ENCODE measurements at places on chromosomes 12 and 14. TPM values are rescaled to one million over a fixed set of nuclear protein-coding genes. Genes with fewer than 3 reads are reported as not detected.

GPR84 gene
- total RNA-seq = 0.65 TPM

FAM90A1 gene
- total RNA-seq = 0.47 TPM

MANSC4 gene
- total RNA-seq = not detected

MYL2 gene
- total RNA-seq = not detected

SLC35F4 gene
- not detected for total RNA-seq

PGF gene
- 3.0 TPM for total RNA-seq

ATF7 gene
- total RNA-seq = 61.2 TPM

P3H3 gene
- 7.0 TPM for total RNA-seq

GRCh38 chr14:32473464-32473855 is 144.4 kb downstream of the AKAP6 start:
- no peak for DNase-seq
- H3K4me3 ChIP-seq = no peak overlapping the region
- no peaks in the 10 kb centered on the region for H3K36me3 ChIP-seq
- no peaks in the 10 kb centered on the region for H3K27me3 ChIP-seq

GRCh38 chr12:126385785-126386184 is 1320.5 kb downstream of the AACS start:
- no peak overlapping the region for H3K4me3 ChIP-seq
- no peak overlapping the region for H3K27ac ChIP-seq
- no peaks in the 10 kb centered on the region for H3K27me3 ChIP-seq

GRCh38 chr14:71994416-71994815 is 62.2 kb downstream of the RGS6 start:
- H3K4me1 ChIP-seq = no peaks in the 10 kb centered on the region
- H3K4me3 ChIP-seq = no peak overlapping the region
- DNase-seq = no peak
- H3K27me3 ChIP-seq = no peaks in the 10 kb centered on the region

- H3K36me3 ChIP-seq = no peaks in the 10 kb centered on the region
- H3K27me3 ChIP-seq = no peaks in the 10 kb centered on the region
- no peaks in the 10 kb centered on the region for H3K4me1 ChIP-seq
- DNase-seq = no peak
- H3K27ac ChIP-seq = no peak overlapping the region
These were observed 255.1 kb upstream of the TMPO start for GRCh38 chr12:98260276-98260675.

DNA sequence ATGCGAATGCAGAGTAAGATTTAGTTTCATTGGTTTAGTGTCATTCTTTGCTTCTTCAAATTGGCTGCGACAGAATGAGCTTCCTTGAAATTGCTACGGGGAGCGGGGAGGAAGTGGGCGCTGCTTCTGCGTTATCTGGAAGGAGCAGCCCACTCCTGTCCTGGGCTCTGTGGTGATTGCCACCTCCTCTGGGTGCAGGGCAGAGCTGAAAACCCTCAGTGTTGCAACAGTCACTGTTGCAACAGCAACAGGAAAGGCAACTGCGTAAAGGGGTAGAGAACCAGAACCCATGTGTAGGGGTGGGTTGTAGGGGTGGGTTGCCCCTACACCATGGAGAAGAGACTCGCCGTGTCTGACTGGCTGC is 57.7 kb downstream of the MAX start:
- peaks cover 22% of the 10 kb centered on the region for H3K36me3 ChIP-seq
- peaks cover 13% of the 10 kb centered on the region for H3K4me1 ChIP-seq
- H3K27ac ChIP-seq = no peak overlapping the region
- no peaks in the 10 kb centered on the region for H3K27me3 ChIP-seq
- DNase-seq = peak; percentile 75

GRCh38 chr12:88638966-88639760 is 58.9 kb upstream of the KITLG start:
- no peaks in the 10 kb centered on the region for H3K27me3 ChIP-seq
- peak overlapping the region; percentile 34 for H3K27ac ChIP-seq
- DNase-seq = no peak
- H3K4me3 ChIP-seq = no peak overlapping the region
- peaks cover 7% of the 10 kb centered on the region for H3K4me1 ChIP-seq

- H3K27ac ChIP-seq = no peak overlapping the region
- DNase-seq = no peak
- no peaks in the 10 kb centered on the region for H3K27me3 ChIP-seq
- H3K4me3 ChIP-seq = no peak overlapping the region
- no peaks in the 10 kb centered on the region for H3K4me1 ChIP-seq
These were observed 35.3 kb downstream of the MSRB3 start for GRCh38 chr12:65313719-65314317.

- H3K4me1 ChIP-seq = peaks cover 7% of the 10 kb centered on the region
- no peaks in the 10 kb centered on the region for H3K36me3 ChIP-seq
- no peaks in the 10 kb centered on the region for H3K27me3 ChIP-seq
- H3K27ac ChIP-seq = no peak overlapping the region
- no peak overlapping the region for H3K4me3 ChIP-seq
These were observed 44.5 kb upstream of the PTPRR start for GRCh38 chr12:70964867-70965510.

DNA sequence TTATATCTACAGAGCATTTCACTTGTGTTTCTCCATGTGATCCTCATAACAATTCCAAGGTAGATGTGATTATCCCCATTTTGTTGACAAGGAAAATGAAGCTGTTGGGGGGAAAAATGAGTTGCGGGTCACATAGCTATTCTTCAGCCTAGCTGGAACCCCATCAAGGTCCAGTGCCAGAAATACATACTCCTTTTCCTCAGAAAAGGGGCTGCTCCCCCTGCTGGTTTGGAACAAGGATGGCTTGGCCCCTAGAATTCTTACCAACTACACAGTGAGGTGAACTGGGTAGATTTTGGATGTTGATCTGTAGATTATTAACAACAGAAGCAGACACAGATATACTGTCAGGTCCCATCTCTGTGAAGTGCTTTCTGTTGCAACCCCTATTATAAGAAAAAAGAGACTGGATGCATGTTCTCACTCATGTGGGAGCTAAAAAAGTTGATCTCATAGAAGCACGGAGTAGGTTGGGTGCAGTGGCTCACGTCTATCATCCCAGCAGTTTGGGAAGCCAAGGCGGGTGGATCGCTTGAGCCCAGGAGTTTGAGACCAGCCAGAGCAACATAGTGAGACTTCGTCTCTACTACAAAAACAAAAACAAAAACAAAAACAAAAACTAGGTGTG is 8.9 kb downstream of the IKZF4 start:
- DNase-seq = no peak
- H3K27me3 ChIP-seq = no peaks in the 10 kb centered on the region
- peaks cover 62% of the 10 kb centered on the region for H3K36me3 ChIP-seq
- peaks cover 7% of the 10 kb centered on the region for H3K4me1 ChIP-seq

DNA sequence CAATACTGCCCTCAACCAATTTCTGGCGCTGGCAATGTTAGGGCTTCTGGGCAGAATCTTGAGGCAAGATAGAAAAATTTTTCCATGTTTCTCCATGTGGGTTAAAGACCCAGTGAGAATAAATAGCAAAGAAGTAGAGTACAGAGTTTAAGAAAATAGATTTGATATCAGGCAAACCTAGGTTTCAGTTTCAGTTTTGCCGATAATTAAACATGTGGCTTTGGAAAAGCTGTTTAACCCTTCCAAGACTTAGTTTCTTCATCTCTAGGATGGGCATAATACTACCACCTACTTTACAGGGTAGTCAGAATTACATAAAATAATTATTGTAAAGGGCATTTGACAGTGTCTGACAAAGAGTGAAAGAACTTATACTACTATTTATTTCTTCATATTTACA is 360.4 kb downstream of the PCNX1 start:
- peaks cover 15% of the 10 kb centered on the region for H3K4me1 ChIP-seq
- no peaks in the 10 kb centered on the region for H3K27me3 ChIP-seq
- H3K4me3 ChIP-seq = peak overlapping the region; percentile 32
- no peaks in the 10 kb centered on the region for H3K36me3 ChIP-seq

GRCh38 chr12:124556074-124556466 is 11.3 kb downstream of the NCOR2 start:
- H3K27ac ChIP-seq = no peak overlapping the region
- H3K36me3 ChIP-seq = no peaks in the 10 kb centered on the region
- peaks cover 87% of the 10 kb centered on the region for H3K4me1 ChIP-seq
- no peak for DNase-seq

DNA sequence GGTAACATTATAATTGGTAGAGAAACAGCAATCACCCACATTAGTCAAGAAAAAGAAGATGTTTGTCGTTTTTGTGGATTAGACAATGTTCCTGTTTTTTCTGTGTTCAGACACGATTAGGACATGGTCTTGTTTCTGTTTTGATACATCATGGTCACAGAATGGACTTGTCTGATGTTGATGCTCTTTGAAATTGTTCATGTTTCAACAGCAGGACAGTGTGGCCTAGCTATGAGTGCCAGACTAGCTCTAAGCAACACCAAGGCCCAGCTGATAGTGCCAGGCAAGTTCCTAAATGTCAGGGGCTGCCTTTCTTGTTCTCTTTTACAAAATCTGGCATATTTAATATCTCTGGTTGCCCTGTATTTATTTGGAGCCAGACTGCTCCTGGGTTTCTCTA is 40.9 kb upstream of the TOMM20L start:
- no peak overlapping the region for H3K4me3 ChIP-seq
- peaks cover 18% of the 10 kb centered on the region for H3K4me1 ChIP-seq
- H3K36me3 ChIP-seq = peaks cover 67% of the 10 kb centered on the region
- DNase-seq = no peak
- H3K27me3 ChIP-seq = no peaks in the 10 kb centered on the region
- peak overlapping the region; percentile 26 for H3K27ac ChIP-seq

GRCh38 chr14:61321385-61322010 is at the start of gene PRKCH:
Gene PRKCH, plus strand, starts transcription at chr14:61321579. Its CDS starts 523 bp downstream, at chr14:61322102.
- H3K27ac ChIP-seq = peak within 1 kb of the TSS; percentile 89
- H3K4me3 ChIP-seq = peak within 1 kb of the TSS; percentile 79
- H3K4me1 ChIP-seq = peaks cover 13% of the 10 kb centered on the region
- H3K36me3 ChIP-seq = no peaks in the 10 kb centered on the region

- H3K27ac ChIP-seq = no peak overlapping the region
- H3K4me1 ChIP-seq = no peaks in the 10 kb centered on the region
- no peaks in the 10 kb centered on the region for H3K27me3 ChIP-seq
- no peak overlapping the region for H3K4me3 ChIP-seq
These were observed 61.3 kb upstream of the DICER1 start for GRCh38 chr14:95218472-95219193.

DNA sequence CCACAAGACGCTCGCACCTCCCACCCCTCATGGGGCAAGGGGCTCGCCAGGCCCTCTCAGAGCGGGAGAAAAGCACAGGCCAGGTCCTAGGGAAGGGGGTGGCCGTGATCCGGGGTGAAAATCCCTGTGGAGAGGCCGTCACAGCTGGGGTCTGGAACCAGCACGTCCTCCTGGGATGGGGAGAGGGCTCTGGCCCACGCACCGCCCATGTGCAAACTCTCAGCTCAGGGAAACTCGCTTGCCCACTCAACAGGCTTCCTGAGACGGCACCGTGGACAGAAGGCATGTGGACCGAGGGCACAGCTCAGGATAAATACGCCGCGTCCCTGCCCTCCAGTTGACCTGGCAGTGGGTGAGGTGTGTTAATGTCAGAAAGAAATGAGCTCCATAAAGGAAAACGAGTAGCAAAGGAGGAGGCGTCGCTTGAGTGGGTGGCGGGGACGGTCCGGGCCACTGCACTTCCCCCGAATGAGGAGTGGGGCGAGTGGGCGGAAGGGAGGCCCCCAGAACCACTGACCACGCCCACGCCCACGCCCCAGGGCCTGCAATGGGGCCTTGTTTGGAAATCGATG is 57.6 kb upstream of the GALNT9 start:
- no peaks in the 10 kb centered on the region for H3K36me3 ChIP-seq
- H3K27me3 ChIP-seq = peaks cover 21% of the 10 kb centered on the region
- no peak overlapping the region for H3K27ac ChIP-seq
- no peaks in the 10 kb centered on the region for H3K4me1 ChIP-seq
- DNase-seq = no peak
- no peak overlapping the region for H3K4me3 ChIP-seq

- peaks cover 6% of the 10 kb centered on the region for H3K4me1 ChIP-seq
- no peaks in the 10 kb centered on the region for H3K27me3 ChIP-seq
- no peak overlapping the region for H3K27ac ChIP-seq
These were observed 15.4 kb upstream of the IFI27L2 start for GRCh38 chr14:94144765-94145164.

GRCh38 chr12:123530668-123531067 is 2.9 kb downstream of the RILPL1 start:
- H3K4me1 ChIP-seq = peaks cover 36% of the 10 kb centered on the region
- no peak for DNase-seq
- no peak overlapping the region for H3K4me3 ChIP-seq
- H3K27ac ChIP-seq = no peak overlapping the region
- H3K36me3 ChIP-seq = no peaks in the 10 kb centered on the region

- H3K4me3 ChIP-seq = peak overlapping the region; percentile 59
- H3K27me3 ChIP-seq = peaks cover 56% of the 10 kb centered on the region
- H3K4me1 ChIP-seq = peaks cover 16% of the 10 kb centered on the region
- H3K27ac ChIP-seq = no peak overlapping the region
- no peak for DNase-seq
These were observed 787 bp downstream of the KCNH3 start for GRCh38 chr12:49539406-49540228.

DNA sequence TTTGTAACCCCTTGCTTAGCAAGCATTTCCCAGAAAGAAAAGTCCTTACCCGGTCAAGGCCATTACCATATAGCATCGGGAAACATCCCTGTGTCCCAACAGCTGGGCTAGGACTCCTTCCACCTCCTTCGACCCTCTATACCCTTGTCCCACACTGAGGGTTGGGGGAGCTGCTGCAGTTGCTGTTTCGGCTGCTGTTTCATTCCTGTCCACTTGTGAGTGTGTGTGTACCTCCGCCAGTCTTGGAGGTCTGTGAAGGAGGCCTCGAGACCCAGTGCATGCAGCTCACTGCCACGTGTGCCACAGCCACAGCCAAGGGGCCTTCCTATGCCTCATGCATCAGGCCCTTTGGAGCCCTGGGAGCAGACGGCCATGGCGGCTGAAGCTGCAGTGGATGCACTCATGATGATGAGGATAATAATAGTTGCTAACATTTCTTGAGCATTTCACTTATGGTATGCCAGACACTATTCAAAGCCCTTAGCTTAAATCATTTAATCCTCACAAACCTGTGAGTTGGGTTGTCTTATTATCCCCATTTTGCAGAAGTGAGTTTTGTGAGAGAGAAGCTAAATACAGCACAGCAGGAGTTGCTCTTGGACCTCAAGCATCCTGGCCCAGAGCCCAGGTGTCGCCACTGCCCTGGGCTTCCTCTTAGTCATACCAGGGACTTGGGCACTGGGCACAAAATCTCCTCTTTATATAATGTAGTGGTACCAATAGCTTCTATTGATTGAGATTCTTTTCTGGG is 156.5 kb downstream of the PRKCH start:
- DNase-seq = peak; percentile 89
- H3K4me3 ChIP-seq = no peak overlapping the region
- peaks cover 79% of the 10 kb centered on the region for H3K4me1 ChIP-seq

DNA sequence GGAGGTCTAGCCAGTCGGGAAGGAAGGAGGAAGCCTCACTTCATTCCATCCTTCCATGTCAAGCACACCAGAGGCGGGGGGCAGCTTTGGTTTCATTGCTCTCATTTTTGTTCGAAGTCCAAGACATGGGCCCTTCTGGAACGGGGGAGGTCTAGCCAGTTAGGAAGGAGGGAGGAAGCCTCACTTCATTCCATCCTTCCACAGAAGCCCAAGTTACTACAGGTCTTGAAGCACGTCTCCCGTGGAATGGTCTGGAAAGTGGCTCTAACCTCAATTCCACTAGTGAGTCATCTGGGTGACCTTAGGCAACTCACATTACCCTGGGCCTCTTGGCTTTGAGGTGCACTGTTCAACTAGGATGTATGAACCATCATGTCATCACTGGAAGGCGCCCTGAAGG is 156.3 kb downstream of the NTF3 start:
- no peak for DNase-seq
- no peak overlapping the region for H3K27ac ChIP-seq
- no peaks in the 10 kb centered on the region for H3K27me3 ChIP-seq
- H3K4me3 ChIP-seq = no peak overlapping the region
- H3K36me3 ChIP-seq = no peaks in the 10 kb centered on the region

- H3K36me3 ChIP-seq = no peaks in the 10 kb centered on the region
- no peak overlapping the region for H3K27ac ChIP-seq
- H3K4me1 ChIP-seq = no peaks in the 10 kb centered on the region
- no peak for DNase-seq
- H3K27me3 ChIP-seq = no peaks in the 10 kb centered on the region
These were observed 12.1 kb downstream of the CCDC63 start for GRCh38 chr12:110858848-110859247.
